Stimulated activated CD8-positive, alpha-beta memory T cell treated with anti-CD3 and anti-CD28 coated beads, Interleukin-4, amount 100 ng/mL, for 24 hours (primary cell): ENCODE measurements at places on chromosomes 6 and 20.

- DNase-seq: no peak
These were observed 27.4 kb upstream of the SIM1 start for GRCh38 chr6:100491952-100492670.

DNA sequence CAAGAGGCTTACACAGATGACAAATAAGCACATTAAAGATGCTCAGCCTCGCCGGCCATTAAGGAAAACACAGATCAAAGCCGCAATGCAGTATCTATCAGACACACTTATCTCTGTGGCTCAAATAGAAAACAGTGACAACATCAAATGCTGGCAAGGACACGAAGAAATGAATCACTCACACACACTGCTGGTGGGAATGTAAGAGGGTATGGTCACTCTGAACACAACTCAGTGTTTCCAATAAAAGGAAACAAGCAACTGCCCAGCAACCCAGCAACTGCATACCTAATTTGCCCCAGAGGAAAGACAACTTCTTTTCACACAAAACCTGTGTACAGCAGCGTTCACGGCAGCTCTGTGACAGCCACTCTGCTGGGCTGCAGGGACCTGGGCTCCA, 155.8 kb downstream of the WDR27 start:
- DNase-seq: no peak

DNA sequence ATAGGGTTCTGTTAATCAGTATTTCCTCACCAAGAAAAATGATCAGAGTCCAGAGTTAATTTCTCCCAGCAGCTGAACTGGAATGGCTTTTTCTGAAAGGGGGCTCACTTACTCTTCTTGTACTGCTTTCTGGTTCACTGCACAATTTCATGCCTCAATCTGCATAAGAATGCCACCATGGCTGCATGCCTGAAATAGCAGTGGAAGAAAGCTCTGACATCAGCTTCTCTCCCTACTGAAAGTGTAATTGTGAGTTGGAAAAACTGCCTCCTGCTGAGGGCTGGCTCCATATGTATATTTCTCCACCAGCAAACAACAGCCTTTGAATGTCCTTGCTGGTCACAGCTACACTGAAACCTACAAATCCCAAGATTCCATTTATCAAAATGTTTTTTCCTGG, 1027.2 kb upstream of the GJE1 start:
- DNase-seq: no peak

DNA sequence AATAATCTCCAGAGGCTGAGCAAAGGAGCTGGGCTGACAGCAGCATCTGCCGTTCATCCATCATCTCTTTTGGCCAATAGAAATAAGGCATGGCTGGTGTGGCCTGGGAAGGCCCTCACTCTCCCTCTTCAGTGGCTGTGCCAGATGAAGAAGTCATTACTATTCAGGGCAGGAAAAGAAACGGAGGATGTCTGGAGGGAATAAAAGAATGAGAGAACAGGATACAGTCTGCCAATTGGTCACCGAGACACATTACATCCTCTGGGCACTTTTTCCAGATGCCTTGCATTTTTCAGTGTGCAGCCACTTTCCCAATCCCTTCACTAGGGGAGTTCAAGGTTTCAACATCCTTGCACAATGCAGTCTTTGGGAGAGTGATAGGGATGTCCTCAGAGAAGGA, 32.2 kb upstream of the VGLL2 start:
- DNase-seq: no peak

DNA sequence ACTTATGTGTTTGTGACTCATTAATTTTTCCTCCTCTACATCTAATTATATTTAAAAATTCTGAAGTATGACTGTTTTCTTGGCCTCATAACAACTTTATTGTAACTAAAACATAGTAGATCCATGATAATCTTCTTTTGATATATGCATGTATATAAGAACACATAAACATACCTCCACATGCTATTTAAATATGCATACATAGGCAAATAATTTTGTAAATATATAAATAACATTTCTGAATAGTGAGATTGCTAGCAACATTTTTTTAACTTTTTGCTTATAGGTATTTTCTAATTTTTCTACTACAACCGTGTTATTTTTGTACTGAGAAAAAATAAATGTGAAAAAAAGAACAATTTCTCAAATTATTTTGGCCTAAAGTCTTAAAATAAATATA, 627.6 kb downstream of the HTR1B start:
- DNase-seq: no peak

DNA sequence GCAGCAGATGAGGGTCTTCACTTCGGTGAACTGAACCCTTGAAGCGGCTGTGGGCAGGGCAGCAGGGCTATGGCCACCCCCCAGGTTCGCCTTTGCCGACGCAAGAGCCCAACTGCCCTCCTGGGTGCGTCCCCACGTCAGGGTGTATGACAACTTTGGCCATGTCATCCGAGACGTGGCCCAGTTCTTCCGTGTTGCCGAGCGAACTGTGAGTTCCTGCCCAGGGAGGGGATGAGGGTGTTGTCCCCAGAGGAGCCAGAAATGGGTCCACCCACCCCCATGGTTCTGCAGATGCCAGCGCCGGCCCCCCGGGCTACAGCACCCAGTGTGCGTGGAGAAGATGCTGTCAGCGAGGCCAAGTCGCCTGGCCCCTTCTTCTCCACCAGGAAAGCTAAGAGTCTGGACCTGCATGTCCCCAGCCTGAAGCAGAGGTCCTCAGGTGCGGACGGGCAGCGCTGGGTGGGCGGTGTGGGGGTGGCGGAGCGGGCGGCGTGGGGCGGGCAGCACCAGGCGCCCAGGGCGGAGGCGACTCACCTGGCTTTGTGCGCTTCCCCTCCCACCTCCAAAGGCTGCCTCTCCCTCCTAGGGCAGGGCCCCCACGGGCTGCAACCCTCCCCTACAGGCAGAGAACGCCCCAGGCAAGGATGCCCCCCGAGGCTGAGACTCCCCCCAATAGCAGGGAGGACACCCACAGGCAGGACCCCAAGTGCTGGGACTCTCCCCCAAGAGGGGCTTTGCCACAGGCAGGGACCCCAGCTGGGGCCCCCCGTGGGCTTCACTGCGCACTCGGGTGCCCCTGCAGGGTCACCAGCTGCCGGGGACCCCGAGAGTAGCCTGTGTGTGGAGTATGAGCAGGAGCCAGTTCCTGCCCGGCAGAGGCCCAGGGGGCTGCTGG, 6.2 kb upstream of the TNFRSF6B start:
- DNase-seq: no peak

GRCh38 chr20:5432030-5432429, 115.3 kb upstream of the PROKR2 start:
- DNase-seq: no peak

DNA sequence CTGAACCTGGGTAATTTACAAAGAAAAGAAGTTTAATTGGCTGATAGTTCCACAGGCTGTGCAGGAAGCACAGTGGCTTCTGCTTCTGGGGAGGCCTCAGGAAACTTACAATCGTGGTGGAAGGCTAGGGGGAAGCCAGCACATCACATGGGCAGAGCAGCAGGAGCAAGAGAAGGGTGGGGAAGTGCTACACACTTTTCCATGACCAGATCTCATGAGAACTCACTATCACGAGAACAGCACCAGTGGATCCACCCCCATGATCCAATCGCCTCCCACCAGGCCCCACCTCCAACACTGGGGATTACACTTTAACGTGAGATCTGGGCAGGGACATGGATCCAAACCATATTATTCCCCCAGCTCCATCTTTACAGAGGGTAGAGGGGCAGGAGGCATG, 166.4 kb downstream of the NFATC2 start:
- no peak for DNase-seq

DNA sequence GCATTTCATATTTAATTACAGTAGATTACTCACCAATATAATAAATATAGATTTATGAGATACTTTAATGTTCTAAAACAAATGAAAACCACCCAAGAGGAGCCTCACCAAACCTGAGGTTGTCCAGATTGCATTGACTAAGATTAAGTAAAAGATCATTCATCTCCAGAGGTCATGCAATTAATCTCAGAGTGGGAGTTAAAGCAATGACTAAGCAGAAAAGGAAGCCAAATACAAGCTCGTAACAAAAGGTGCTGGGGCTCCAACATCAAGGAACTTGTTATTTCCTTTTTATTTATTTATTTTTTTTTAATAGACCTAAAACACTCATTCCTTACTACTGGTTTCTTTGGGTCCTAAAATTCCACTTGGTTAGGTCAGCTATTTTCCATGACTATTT, 57.7 kb downstream of the RSPO3 start:
- DNase-seq: no peak

DNA sequence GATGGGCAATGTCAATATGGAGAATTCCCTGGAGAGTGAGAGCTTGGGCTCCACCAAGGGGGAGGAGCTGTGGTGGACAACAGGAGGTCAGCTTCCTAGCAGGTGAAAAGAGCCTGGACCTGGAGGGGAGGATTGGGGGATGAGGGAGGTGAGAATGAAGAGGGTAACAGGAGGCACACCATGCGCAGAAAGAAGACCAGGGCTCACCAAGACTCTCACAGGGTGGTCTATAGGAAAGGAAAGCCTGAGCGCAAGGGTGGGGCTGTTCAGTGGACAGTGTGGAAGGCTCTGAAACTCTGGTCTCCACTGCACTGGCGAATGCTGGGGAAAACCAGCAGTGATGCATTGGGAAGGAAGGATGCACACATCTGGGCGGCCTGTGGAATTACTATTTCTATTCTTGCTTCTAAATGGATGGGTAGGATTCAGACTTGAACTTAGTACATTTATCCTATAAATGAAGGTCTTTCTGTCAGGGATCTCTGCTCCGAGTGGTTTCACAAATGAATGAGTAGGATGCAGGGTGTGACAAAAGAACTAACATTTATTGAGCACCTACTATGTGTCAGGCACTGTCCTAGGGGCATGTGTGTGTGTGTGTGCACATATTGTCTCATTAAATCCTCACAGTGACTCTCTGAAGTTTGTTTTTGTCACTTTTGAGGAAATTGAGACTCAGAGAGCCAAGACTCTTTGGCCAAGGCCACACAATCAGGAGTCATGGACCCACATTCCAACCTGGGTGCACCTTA, 152.7 kb downstream of the CD83 start:
- no peak for DNase-seq

DNA sequence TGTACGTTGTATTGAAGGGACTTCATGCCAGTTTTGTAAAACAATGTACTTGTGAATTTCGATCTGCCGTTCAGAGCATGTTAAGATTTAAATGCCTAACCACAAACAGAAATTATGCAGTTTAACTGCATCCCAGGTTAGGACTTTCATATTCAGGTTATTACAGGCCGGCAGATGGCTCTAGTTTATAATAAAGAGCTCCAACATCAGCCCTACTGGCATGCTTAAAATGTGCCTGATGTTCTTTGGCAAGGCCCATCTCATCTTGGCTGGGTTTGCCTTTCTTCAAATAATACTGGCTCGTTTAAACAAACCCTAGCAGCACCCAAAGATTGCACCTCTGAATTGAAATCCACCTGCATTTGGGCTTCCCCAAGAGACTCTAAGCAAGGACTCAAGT, 169.3 kb upstream of the RIN2 start:
- DNase-seq: no peak

DNA sequence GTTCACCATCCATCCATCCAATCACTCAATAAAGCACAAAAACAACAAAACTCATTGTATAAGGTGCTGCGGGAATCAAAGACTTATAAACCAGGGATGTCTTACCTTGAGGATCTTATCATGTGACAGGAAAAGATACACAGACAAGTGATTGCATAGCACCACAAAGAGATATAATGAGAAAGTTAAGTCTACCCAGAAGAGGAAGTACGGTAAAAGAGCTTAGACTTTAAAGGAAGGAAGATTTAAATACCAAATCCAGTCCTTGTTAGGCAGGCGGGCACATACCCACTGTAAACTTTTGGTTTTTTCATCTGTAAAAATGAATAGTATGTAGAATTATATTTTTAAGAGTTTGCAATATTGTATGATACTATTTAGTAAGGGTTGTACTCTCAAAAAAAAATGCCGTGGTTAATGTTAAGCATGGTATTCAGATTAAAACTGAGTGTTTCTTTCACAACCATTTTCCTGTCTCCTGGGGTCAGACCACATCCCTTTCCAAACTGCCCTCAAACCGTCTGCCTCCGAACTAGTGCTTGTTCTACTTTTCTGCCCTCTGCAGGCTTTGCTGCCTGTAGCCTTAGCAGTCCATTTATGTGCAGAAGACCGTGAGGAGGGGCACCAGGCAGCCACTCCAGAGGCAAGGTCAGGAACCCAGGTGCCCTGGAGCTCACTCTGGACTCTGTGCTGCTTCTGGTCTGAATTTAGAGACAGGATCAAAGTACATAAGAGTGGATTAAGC, 179.5 kb upstream of the SYNDIG1 start:
- no peak for DNase-seq

- no peak for DNase-seq
These were observed 117.6 kb downstream of the TRDN start for GRCh38 chr6:123519189-123519505.
